NCI-H1930 (cell line): ENCODE measurements at places on chromosomes 3 and 15.

GRCh38 chr15:49045751-49046219, 461 bp downstream of the SECISBP2L start:
- no peak for DNase-seq

DNA sequence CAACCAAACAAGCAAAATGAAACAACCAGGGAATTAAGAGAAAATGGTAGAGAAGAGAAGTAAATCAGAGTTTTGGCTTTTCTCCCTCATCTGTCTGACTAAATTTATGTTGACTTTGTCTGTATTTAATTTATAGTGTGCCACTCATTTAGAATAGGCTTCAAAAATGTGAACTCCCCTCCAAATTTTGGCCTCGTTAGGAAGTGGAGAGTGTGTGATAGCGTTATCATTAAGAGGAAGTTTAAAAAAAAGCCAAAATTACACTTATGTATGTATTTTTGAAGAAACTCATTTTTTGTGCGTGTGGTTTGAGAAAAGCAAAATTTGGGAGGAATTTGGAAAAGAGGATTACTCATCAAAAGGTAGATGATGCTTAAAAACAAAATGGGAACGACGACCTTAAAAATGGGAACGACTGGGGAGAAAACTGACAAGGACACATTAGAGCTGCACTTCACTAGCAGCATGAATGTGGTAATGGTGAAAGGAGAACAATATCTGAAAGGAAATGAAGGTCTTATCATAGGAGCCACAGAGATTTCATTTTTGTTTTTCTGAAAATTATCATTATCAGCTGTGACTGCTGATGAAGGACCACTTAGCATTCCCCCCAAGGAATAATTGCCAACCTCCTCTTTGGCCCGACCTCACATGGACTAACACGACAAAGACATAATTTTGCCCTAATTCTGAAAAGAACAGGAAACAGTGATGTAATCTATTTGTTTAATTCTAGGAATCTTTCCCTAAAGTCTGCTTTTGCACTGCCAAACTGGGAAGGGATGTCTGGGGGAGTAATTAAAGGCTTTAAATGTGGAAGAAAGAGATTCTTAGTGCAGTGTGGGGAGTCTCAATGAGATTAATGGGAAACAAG, 163.2 kb upstream of the P2RY1 start:
- DNase-seq: no peak

- peak; percentile 31 for DNase-seq
Observed at GRCh38 chr3:125055913-125056745, at the start of gene HEG1. HEG1 (minus strand) TSS chr3:125055997; CDS start chr3:125055890, 107 bp downstream.

DNA sequence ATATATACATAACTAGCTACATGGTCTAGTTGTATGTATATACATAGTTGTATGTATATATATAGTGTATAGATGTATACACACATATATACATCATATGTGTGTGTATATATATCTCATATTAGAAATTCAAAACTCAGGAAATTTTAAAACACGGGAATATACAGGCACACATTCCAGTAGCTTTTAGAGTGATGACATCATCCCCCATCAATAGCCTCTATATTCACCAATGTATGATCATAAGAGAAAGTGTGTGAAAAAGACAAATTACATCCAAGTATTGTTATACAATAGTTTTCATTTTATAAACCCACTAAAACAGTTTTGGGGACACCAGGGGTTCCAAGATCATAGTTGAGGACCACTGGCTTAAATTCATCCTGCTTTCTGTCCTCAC, 23.0 kb downstream of the SCN10A start:
- no peak for DNase-seq

DNA sequence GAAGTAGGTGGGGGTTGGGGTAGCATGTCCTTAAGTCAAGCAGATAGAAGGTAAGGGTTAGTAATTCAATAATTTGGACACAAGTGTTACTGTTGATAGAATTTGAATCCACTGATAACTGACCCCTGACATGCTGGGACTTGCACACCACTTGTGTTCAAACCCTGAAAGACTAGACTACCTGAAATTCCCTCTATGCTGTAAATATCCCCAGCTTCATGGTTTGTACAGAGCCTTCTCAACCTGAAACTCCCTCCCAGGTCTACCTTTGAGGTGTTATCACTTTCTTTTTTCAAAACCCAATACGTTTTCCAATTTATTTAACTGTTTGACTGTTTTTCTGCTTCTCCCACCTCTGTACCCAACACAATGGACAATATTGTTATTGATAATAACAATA, 459.6 kb downstream of the NLGN1 start:
- DNase-seq: no peak

GRCh38 chr15:74773731-74774252, 8.1 kb upstream of the CSK start:
- DNase-seq: no peak

GRCh38 chr15:58214591-58215340, 76.6 kb downstream of the AQP9 start:
- no peak for DNase-seq

DNA sequence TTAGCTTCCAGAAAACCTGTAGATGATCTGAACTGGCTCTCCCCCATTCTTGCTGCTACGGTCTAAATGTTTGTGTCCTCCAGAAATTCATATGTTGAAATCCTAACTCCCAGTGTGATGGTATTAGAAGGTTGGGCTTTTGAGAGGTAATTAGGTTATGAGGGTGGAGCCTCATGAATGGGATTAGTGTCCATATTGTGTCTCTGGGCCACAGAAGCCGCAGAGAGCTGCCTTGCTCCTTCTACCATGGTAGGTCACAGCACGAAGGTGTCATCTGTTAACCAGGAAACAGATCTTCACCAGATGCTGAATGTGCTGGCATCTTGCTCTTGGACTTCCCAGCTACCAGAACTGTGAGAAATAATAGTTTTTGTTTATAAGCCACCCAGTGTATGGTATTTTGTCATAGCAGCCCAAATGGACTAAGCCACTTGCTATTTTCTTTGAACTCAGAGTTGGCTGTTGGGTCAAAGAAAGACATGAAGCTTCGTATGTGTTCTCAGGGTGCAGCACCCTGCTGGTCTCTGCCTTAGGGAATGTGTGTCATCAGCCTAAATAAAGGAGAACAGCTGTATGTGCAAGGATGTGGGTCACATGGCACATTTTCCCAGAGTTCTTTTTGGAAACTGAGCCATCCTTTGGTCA, 317.5 kb upstream of the SLCO3A1 start:
- DNase-seq: no peak
